ENCODE measurements at places on chromosomes 1 and 21.

GRCh38 chr21:44965251-44966022, 25.6 kb downstream of the SLX9 start:
- no peak for DNase-seq

DNA sequence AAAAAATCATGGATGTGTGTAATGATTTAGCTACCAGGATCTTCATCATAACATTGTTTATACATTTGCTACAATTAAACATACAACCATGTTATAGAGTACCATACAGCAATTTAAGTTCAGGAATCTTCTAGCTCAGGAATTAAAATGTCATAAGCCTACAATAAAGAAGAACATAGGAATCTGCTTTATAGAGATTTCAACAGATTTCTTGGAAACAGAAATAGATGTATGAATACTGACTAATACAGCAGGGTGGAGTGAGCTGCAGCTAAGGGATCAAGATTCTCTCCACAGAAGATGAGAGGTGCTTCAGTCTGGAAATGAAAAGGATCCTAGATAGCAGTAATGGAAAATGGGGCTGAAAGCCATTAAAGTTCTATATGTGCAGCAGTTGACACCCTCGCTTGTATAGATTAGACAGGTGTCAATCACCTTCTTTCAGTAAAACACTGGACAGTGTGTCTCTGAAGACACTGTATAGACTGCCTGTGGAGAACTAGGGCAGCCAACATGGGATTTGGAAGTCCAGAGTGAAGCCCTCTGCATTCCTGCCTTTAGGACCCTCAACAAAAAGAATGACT, 73.9 kb downstream of the DNTTIP2 start:
- no peak for DNase-seq

- no peak for DNase-seq
These were observed 9.9 kb downstream of the FAM3B start for GRCh38 chr21:41326414-41327080.

GRCh38 chr1:225451840-225452515, 24.1 kb upstream of the LBR start:
- no peak for DNase-seq

- no peak for DNase-seq
These were observed 688 bp downstream of the PRXL2B start for GRCh38 chr1:2587071-2587859.

Data from right renal pelvis (tissue), 4 donors.